ENCODE measurements at places on chromosomes 2 and 18. TPM values are rescaled to one million over a fixed set of nuclear protein-coding genes. Genes with fewer than 3 reads are reported as not detected.
A peak's percentile ranks its signal among the peaks of the same experiment; 100 is the strongest.

GRCh38 chr2:240989451-240990265, 8.8 kb upstream of the SNED1 start:
- peak; percentile 77 for DNase-seq

ABHD1 gene
- total RNA-seq = 0.30 TPM

RHBDD1 gene
- total RNA-seq = 16.9 TPM

GRCh38 chr18:36089001-36089400, 21.6 kb upstream of the RPRD1A start:
- DNase-seq = no peak

GPR45 gene
- not detected for total RNA-seq

- no peak for DNase-seq
Observed at GRCh38 chr2:172460780-172461201, 33.4 kb downstream of the ITGA6 start.

GRCh38 chr2:183035954-183036669, 2.1 kb downstream of the NCKAP1 start:
- no peak for DNase-seq

SEPTIN10 gene
- total RNA-seq = 93.9 TPM

ALPI gene
- total RNA-seq = not detected

GRCh38 chr2:118604371-118604770, 243.1 kb downstream of the EN1 start:
- no peak for DNase-seq

DNA sequence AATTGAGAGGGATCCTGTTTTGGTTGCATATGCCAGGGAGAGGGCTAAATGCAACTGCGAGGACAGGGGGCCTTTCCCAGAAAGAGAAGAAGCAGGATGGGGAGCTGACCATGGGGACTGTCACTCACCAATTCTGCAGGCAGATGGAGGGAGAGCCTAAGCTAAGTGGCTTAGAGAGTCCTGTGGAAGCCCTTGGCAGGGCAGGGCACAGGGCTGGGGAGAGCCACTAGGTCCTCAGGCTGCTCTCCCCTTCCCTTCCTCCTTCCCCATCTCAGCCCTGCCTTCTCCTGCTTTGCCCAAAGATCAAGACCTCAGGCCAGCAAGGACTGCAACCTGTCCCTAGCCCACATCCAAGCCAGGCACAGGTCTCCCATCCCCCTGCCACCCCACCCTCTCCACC, 24.4 kb upstream of the CATIP start:
- no peak for DNase-seq

DNA sequence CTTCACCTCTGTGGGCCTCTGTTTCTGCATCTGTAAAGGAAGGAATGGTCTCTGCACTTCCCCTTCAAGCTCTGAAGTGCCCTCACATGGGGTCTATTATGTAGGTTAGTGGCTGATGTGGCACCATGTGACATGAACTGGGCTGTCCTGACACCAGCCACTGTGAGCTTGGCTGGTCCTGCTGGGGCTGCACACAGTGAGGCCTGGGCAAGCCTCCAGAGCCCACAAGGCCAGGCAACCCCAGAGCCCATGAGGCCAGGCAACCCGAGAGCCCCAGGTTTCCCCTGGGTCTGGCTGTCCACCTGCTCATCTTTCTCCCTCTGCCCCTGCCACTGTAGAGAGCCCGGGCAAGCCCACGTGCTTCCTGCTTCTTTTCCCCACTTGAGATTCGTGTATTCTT, 150.1 kb upstream of the SMAD2 start:
- DNase-seq = no peak

GRCh38 chr18:551404-552061, 28.6 kb upstream of the CETN1 start:
- no peak for DNase-seq

DNA sequence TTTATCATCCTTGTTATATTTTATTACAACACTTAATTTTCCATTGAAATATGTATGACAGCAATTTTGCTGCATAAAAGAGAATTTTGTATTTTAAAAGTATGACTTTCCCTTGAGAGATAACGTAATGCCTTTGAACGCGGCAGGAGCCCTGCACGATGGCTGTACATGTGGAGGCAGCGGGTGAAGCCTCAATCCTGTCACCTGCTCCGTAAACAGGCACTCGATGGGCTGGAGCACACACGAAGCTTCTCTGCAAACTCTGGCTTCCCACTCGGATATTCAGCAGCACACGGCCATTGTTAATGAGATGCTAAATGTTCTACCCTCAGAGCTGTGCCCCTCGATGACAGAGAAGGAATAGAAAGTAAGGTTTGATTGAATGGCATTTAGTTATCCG, 184.4 kb downstream of the RTP5 start:
- DNase-seq = no peak

DNER gene
- total RNA-seq = 0.64 TPM

- DNase-seq = no peak
Observed at GRCh38 chr18:48462510-48462909, 53.3 kb upstream of the ZBTB7C start.

HOXD9 gene
- total RNA-seq = 0.40 TPM

RGPD3 gene
- total RNA-seq = 0.13 TPM

- no peak for DNase-seq
Observed at GRCh38 chr18:55647331-55647730, 59.3 kb upstream of the TCF4 start.
